Karpas-422 (cell line): ENCODE measurements at places on chromosomes 12 and 14. TPM values are rescaled to one million over a fixed set of nuclear protein-coding genes. Genes with fewer than 3 reads are reported as not detected.

Gene ASCL1
- not detected in 2 replicates for total RNA-seq

Gene GALNT9
- total RNA-seq, result not detected in 2 replicates

Gene HOXC9
- not detected in 2 replicates for total RNA-seq

Gene HOXC12
- not detected in 2 replicates for total RNA-seq

Gene SYNDIG1L
- total RNA-seq, result not detected in 2 replicates
